Inflammatory macrophage treated with lipopolysaccharide for 1 hour (primary cell): ENCODE measurements at places on chromosomes 2 and 18.

DNA sequence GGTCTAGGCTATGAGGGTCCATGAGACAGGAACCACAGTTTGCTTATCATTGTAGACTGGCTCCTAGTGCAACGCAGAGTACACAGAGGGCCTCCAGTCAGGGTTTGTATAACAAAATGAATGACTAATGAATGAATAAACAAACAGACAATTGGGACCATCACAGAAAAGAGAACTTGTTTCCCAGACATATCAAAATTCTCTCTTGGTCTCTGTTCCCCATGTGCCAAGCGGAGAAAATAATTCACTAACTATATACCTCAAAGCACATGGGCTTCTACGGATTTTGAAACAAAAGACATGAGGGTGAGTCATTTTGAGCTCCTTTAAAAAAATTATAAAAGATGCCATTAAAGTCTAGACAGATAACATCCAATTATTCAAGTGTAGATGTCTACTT is 28.0 kb downstream of the INO80C start:
- no peak for DNase-seq

GRCh38 chr2:105803337-105803736 is 58.6 kb downstream of the NCK2 start:
- DNase-seq: no peak

DNA sequence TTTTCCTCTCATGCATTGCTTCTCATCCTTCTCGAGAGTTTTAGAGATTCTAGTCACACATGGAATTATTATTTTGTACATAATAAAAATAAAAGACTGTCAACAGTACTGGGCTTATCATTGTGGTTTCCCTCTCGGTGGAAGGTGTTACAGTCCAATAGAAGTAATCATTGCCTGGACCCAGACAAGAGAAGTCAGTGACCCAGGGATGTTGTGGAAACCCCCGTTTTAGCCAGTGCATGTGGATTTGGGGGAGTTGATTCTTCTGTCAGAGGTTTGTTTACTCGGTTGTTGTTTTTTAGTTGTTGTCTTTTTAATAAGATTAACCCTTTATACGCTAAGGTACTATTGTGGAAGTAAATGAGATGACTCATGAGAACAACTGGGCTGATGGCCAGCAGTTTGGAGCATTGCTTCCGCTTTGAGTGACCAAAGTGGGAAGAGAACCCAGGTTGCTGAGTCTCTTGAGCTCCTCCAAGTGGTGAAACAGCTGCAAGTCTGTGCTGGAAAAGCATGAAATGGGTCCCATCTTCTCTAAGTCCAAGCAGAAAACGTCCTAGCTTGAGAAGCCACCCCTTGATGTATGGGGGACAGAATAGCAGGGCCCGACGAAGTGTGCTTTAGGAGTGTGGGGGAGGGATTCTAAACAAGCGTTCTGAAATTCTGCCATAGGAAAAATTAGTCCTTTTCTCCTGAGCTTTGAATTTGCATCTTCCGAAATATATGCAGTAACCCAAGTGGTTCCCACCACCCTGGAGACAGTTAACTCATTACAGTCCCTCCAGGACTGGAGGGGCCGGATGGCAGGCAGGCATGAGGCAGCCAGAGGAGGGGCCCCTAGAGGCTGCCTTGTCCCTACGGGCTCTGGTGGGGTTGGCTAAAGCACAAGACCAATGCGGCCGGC is 61.8 kb upstream of the GPR45 start:
- DNase-seq: peak; percentile 56

DNA sequence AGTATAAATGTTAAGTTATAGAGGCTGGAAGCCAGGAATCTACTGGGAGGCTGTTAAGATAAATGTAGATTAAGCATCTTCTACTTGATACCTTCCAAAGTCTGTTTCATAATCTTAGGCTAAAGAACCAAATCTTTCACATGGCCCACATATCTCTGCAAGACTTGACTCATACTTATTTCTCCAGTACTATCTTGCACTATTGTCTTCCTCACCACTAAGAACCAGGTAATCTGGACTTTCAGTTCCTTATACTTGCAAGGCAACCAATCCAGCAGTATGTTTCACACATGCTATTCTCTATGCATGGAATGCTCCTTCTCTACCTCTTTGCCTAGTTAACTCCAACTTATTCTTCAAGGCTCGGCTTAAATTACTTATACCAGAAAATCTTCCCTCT is 62.2 kb downstream of the RBMS1 start:
- DNase-seq: no peak

DNA sequence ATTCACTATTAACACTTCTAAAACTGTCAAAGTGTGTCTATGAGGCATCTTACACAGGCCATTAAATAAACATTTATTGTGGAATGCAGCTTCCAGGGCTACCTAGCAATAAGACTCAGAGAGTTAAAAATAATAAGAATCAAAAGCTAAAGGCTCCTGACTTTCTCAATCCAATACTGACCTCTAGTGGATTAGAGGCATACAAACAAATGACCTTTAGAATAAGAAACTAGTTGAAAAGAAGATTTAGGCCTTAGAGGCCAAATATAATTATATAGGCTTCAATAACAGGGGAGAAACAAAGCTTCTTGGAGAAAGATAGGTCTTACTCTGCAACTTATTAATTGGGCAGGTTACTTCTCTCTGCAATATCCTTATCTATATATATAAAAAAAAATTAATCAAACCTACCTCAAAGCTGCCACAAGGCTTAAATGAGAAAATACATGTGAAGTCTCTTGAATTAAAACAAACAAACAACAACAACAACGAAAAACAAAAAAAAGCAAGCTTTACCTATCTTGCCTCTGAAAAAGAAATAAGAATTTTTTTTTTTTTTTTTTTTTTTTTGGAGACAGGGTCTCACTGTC is 246.1 kb downstream of the EXOC6B start:
- DNase-seq: peak; percentile 35

- DNase-seq: no peak
These were observed 247.7 kb downstream of the TWIST2 start for GRCh38 chr2:239095460-239096081.

DNA sequence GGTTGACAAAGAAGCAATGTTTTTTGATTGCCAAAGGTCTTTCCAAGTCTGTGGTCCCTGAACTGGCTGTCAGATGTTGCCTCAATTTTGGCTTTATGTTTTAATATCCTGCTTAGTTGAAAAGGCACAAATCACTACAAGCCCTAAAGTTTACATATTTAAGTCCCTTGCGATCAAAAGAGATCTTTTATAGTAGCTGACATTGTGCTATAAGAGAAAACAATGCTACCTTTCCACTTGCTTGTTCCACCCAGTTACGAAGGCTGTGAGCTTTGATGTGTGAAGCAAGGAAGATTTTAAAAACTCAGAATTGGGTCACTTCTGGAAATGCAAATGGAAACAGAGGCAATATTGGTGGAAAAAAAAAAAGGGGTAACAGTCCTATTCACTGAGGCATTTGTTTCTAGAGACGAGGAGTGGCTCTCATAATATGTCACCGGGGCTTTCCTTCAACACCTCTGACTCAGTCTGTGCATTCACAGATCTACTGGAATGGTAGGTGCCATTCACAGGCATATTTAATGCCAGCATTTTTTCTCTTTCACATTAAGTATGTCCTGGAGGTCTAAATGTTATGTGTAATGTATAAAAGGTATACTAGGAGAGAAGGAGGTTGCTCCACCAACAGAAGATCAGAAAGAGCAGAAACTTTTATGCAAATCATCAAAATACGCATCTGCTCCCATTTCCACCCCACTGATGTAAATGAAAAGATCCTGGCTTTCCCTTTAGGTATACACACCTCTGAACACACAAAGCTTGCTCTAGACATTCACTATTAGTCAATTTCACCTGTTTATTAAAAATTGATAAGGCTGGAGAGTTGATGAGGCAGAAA is 91.8 kb downstream of the TGIF1 start:
- DNase-seq: no peak

DNA sequence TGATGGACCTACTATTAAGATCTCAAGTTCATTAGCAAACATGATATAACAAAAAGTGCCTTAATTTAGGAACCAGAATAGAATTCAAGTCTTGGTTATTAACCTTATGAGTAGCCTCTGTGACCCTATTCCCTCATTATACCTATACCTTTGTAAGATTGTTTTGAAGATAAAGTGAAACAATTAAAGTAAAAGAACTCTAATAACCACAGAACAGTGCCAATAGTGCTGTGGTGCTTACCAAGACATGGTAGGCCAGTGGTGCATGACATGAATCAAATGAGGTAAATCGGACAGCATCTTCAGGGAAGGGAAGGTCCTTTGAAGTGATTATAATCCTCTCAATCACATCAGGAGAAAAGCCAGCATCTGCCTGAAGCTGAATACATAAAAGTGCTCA is 36.4 kb downstream of the METTL4 start:
- no peak for DNase-seq

GRCh38 chr2:36516136-36516870 is 81.7 kb downstream of the FEZ2 start:
- DNase-seq: no peak

- DNase-seq: no peak
These were observed 113.6 kb upstream of the TTC39C start for GRCh38 chr18:23900994-23901393.

DNA sequence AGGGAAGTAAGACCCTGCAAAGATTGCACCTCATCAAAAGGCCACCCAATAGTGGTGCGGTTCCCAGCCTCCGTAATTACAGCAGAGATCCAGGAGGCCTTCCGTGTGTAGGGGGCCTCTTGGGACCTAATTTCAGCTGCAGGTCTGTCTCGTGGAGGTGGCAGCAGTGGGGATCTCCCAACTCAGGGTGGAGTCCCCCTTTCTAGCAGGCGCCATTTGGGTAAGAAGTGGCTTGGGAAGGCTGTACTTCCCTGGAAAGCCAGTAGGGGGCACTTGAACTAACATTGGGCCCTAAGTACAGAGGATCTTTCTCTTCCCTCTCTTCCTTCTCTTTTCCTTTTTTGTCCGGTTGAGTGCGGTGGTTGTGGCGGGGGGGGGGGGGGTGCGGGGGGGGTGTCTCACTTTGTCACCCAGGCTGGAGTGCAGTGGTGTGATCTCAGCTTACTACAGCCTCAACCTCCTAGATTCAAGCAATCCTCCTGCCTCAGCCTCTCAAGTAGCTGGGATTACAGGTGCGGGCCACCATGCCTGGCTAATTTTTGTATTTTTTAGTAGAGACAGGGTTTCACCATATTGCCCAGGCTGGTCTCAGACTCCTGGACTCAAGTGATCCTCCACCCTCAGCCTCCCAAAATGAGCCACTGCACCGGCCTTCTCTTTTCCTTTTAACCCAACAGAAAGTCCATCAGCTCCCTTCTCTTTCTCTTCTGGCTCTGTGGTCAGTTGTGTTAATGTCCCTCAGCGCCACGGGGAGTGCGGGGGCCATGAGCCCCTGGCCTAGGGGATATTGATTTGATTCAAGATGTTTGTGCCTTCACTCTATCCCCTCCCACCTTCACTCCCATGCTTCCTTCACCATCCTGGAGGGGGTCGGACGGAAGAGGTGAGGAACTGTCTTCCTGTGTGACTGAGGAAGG is 32.0 kb downstream of the CENPO start:
- peak; percentile 59 for DNase-seq

DNA sequence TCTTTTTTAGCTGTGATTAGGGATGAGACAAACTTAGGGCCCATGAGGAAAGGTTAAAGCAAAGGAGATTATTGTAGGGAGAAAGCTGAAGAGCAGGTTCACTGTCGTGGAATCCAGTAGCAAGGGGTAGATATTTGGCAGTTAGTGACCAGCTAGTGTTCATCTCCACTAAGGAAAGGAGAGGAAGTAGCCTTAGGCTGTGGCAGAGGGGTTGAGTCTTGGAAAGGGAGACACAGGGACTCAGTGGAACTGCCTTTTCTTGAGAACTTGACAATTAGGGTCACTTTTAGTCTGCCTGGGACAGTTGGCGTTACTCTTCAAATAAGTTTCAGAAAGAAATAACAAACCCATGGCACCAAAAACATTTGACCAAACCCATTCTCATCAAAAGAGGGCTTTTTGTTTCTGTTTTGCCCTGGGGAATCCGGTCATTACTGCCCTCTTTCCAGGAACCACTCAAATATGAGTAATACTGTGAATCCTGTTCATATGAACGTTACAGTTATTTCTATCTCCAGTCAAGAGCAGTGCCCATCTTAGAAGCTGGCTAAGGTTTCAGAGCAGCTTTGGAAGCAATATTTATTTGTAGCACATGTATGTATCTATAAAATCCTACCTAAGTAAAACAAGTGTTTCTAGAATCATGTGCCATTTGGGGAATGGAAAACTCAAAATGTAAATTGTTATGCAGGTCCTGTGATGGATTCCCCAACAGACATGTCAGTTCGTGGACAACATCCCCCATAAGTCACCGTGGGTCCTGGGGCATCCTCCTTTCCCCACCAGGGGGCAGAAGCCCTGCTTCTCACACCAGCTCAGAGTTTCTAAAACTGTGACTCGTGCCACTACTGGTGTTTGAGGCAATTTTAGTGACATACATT is 77.3 kb upstream of the PHLPP1 start:
- DNase-seq: peak; percentile 61

DNA sequence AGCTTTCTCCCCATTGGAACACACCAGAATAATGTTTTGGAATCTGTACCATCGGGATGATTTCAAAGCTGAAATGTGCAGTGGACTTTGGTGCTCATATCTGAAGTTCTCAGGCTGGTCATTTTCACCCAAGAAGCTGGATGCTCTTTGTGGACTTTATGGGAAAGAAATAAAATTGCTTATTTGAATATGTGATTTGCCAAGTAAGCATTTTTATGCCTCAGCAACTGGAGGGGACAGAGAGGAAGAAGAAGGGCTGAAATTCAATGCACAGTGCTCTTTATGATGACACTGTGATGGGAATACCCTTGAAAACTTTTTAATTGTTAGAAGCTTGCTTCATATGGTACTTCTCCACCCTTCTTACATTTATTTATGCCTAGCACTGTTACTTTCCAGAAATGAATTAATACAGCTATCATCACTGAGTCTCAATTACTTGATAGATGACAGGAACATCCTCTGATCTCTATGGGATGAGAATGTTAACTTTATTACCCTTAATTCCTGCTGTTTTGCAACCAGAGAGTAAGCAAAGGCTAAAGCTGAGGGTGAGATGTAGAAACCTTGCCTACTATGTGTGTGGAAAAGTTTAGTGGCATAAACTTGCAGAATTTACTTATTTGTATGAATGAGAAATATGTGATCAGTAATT is 23.6 kb downstream of the SETBP1 start:
- no peak for DNase-seq

DNA sequence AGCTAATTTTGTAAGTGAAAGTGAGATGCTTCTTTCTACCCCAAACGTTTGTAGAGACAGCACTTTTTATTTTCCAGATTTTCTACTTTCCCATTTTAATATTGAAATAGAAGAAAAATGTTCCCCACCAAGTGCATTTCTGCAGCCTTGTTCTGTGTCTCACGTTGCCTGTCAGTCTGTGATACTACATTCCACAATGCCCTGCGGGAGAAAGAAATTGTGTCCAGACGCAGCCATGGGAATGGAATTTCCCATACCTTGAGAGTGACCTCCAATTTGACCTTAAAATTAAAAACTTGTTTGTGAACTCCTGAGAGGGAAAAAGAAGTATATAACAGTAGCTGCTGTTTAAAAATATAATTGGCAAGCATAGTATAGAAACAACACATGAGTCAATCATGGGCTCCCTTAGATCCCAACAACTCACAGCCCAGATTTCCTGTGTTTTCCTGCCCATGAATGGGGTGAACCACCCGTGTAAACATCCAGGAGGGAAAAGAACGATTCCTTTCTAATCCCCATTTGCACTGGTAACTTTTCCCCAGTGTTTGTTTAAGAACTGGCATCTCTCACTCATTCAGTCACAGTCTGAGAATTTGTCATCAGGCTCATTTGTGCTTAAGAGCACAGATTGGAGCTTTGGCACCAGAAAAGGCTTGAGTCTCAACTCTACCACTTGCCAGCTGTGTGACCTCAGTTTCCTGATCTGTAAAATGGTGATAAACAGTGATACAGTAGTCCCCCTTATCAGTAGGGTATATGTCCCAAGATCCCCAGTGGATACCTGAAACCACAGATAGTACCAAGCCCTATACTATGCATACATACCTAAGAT is 166.1 kb upstream of the ZNF521 start:
- no peak for DNase-seq
